ENCODE measurements at places on chromosomes 2 and 18.

DNA sequence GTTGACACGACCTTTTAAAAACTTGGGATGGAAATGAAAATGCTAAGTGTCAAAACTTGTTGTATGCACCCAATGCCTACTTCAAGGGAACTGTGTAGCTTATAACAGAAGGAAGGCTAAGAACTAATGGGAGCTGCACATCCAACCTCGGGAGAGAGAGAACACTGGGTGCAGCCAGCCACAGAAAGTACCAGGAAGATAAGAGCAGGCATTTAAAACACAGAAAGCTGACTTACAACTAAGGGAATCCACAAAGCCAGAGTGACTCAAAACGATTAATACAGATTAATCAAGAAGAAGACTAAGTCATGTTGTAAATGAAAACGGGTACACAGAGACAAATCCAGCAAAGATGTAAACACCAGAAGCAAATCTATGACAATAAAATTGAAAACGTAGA lies 113.4 kb downstream of the HDAC4 start:
- DNase-seq, result no peak

DNA sequence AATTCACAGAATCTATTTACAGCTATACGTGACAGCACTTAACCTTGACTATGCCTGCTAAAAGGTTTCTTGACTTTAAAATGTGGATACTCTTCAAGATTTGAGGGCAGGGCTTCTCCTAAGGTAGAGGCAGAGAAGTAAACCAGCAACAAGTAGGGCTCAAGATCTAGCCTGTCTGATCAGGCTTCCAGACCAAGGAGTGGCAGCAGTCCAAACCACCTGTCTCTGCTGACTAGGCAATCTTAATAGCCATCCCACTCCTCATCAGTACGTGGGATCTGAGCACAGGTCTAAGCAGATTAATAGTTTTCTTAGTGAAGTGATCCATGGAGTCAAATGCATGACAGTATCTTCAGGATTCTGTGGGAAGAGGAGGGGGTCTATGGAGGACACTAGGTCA lies 100.4 kb downstream of the GPD2 start:
- DNase-seq, result no peak

- peak; percentile 48 for DNase-seq
These were observed 19.8 kb downstream of the HDAC4 start for GRCh38 chr2:239380831-239381708.

GRCh38 chr18:29449424-29449823 lies 1272.5 kb upstream of the CDH2 start:
- no peak for DNase-seq

GRCh38 chr2:159744363-159744762 lies 32.1 kb downstream of the MARCHF7 start:
- no peak for DNase-seq

GRCh38 chr2:74566754-74567085 lies 12.2 kb downstream of the DOK1 start:
- no peak for DNase-seq

- no peak for DNase-seq
These were observed 262.9 kb upstream of the FBXO11 start for GRCh38 chr2:48169141-48169592.

DNA sequence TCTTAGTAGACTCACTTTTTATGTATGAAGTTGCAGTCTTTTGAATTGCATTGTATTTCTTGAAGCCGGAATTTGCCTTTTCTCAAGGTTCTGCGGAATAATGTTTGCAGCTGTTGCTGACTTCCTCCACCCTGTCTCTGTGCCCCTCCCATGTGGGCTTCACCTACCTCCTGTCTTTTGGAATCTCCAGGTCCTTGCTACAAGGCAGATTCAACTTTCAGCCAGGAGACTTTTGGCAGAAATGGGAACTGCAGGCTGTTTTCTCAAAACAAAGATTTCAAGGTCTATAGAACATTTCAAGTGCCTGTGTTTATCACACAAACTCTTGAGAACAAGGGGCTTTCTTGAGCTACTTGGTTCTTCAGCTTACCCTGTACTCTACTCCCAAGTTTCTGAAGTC lies 25.6 kb downstream of the ZNF236 start:
- DNase-seq, result no peak

GRCh38 chr2:90207454-90208058 lies 1516.1 kb downstream of the RPIA start:
- no peak for DNase-seq

DNA sequence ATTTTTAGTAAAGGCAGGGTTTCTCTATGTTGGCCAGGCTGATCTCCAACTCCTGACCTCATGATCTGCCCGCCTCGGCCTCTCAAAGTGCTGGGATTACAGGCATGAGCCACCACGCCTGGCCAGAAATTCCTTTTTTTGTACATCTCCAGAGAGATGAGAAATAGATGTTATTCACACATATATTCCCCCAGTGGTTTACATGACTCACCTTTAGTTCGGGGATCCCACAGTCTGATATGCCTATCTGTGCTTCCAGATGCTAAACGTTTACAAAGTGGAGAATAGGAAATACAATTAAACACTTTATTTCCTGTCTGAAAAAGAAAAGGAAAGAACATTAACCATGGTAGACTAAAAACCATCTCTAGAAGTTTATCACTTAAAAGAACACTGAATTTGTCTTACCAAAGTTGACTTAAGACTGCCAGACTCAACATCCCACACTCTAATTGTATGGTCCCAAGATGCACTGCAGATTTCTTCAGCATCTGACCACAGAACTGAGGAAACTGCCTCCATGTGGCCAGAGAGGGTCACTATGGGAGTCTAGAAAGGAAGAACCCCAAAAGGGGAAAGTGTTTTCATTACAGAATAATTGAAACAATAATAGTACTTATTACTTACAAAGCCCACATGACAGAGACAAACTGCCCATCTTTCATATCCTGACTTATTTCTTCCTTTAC lies 12.6 kb upstream of the ICA1L start:
- no peak for DNase-seq

DNA sequence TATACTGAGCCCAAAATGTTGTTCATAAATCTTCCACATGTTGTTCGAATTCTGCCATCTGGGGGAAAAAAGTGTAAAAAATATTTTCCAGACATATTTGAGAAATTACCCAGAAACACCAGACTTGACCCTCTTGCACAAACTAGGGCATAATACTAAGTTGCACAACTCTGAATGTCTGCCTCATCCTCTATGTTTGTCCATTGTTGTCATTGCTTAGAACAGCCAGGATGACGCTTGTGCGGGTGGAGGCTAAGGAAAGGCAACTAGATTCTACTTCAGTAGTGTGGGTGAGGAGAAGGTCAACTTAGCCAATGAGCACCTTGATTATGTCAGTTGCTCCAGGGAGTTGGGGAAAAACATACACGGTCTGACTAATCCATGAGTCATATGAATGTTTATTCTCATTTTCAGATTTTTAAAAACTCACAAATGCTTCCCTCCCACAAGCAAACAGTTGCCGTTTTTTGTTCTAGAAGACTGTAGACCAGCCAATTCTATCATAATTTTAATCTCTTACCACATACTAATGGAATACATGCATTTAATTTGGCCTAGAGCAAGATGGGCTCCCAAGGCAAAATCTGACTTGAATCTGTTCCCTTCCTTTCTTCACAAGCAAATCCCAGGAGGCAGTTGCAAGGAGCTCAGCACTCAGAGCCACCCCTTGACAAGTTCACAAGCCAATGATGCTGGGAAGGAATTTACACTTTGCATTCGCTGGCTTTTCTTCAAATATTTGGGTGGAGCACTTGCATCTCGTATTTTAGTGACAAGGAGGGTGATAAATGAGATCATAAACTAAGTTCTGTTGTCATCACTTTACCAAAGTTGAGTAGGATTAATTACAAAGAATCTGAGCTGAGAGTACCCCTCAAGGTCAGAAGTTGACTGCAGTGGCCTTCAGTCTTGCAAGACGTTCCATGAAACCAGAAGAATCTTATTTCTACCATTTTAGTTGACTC lies 163.2 kb upstream of the TWIST2 start:
- DNase-seq, result no peak

DNA sequence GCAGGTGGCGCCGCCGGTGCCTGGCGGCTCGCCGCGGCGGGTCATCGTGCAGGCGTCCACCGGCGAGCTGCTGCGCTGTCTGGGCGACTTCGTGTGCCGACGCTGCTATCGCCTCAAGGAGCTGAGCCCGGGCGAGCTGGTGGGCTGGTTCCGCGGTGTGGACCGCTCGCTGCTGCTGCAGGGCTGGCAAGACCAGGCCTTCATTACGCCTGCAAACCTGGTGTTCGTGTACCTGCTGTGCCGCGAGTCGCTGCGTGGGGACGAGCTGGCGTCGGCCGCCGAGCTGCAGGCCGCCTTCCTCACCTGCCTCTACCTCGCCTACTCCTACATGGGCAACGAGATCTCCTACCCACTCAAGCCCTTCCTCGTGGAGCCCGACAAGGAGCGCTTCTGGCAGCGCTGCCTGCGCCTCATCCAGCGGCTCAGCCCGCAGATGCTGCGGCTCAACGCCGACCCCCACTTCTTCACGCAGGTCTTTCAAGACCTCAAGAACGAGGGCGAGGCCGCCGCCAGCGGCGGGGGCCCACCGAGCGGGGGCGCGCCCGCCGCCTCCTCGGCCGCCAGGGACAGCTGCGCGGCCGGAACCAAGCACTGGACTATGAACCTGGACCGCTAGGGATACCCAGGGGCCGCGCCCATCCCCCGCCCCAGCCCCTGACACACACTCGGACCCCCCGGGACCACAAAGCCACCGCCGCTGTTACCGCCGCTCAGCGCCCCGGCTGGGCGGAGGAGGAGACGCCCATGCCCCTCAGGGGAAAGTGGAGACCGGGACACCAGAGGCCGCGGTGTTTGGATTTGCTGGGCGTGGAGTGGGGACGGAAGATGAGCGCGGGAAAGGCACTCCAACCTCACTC lies 1.1 kb downstream of the CDK5R2 start:
- no peak for DNase-seq

DNA sequence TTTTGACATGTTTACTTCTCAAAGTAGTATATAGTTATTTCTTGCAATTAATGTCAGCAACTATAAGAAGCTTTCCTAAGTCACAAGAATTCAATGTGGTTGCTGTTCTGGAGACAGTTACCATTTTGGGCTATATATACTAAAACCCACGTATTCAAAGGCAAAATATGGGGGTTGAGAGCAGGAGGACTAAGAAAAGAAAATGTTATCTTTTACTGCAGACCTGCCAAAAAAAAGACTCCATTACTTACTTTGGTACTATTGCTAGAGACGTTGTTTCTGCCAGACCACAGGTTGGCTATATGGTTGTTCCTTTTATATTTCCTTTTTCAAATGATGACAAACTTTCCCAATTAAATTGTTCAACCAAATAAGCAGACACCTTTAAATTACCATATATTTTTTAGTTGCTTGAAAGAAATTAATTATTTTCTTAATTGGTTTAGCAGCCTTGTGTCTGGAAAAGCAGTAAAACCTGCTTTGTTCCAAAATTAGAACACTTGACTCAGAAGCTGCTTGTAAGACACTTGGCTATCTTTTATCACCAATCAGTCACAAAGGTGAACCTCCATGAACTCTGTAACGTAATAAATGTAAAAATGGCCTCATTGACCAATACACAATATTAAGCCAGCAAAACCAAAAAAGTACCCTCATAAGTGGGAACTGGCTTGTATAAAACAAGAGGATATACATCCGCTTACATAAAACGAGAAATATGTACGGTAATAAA lies 8.2 kb upstream of the OSGEPL1 start:
- DNase-seq, result no peak
